ENCODE measurements at places on chromosomes 11 and 22.

- DNase-seq: no peak
Observed at GRCh38 chr11:35168671-35169070, 29.7 kb downstream of the CD44 start.

DNA sequence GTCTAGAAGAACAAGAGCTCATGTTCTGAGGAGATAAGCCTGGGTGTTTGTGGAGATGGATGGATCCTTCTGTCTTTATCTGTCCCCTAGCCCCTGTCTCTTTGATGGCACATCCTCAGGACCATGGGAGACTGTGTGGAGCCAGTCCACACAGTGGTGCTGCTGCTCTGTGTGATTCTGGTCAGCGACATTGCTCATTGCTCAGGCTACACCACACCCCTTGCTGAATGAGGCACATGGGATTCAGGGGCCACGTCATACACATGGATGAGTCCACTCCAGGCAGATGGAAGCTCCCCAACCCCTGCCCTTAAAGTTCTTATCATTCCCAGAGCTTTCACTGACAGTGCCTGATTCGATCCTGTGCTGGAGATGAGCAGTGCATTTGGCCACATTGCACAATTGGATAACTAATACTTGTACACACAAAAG is 222.2 kb downstream of the NAV2 start:
- no peak for DNase-seq

- DNase-seq: no peak
Observed at GRCh38 chr11:114621950-114622809, 26.6 kb upstream of the NXPE4 start.

- peak; percentile 38 for DNase-seq
Observed at GRCh38 chr11:2466869-2467694, 22.3 kb downstream of the KCNQ1 start.

GRCh38 chr22:49517667-49518185 is 309.9 kb downstream of the BRD1 start:
- no peak for DNase-seq

DNA sequence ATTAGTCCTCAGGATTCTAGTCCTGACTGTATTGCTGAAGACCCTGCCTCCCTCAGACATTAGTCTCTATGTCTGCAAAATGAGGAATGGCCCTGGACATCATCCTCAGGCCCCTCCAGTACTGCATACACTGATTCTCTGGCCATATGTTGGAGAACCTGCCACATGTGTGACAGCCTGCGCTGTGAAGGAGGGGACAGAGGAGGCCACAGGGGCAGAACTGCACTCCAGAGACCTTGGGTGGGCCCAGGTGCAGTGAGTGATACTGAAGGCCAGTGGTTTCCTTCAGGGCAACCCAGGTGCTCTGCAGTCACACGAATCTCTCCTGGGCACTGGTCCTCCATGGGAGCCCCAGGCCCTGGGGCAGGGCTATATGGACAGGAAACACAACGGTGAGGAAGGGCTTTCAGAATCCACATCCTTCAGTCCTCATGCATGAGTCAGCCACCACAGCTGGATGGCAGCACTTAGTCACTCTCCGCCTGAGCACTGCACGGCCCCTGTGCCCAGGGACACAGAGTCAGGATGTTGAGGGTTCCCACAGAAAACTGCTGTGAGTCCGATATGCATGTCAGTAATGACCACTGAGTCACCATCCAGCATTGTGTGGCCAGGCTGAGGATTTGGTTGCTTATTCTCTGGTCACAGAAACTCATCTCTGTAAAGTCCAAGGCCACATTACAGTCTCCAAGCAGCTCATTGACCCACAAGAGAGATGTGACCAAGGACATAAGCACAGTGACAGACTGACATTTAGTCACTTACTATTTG is 39.7 kb downstream of the ME3 start:
- DNase-seq: peak; percentile 30

Data from stimulated activated CD4-positive, alpha-beta T cell treated with anti-CD3 and anti-CD28 coated beads, Interleukin-4, amount 100 ng/mL, for 48 hours (primary cell).